ENCODE measurements at places on chromosomes 3 and 15.

DNA sequence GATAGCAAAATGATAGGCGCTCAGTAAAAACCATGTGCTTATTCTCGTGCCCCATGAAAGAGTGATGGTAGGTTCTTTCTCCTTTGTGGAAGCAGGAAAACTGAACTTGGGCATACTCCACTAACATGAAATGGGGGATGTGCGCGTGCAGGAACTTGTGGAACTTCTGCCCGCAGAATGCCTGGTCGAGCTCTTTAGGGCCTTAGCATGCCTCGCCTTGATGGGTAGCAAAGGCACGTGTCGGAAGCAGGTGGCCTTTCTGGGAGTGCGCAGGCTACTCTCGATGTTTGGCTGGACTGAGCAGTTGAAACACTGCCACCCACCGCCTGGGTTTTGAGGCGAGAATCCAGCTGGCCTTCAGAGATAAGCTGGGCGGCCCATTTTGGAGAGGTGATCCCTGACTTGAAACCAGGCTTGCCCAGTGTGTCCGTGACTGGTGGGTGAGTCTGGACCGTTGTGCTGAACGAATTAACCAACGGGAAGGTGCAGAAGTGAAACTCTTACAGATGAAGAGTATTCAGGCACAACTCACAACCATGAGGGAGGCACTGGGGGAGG lies 842 bp downstream of the PCCB start:
- DNase-seq, result peak; percentile 69

- DNase-seq, result peak; percentile 27
Observed at GRCh38 chr15:90552929-90553211, 23.1 kb downstream of the CRTC3 start.

DNA sequence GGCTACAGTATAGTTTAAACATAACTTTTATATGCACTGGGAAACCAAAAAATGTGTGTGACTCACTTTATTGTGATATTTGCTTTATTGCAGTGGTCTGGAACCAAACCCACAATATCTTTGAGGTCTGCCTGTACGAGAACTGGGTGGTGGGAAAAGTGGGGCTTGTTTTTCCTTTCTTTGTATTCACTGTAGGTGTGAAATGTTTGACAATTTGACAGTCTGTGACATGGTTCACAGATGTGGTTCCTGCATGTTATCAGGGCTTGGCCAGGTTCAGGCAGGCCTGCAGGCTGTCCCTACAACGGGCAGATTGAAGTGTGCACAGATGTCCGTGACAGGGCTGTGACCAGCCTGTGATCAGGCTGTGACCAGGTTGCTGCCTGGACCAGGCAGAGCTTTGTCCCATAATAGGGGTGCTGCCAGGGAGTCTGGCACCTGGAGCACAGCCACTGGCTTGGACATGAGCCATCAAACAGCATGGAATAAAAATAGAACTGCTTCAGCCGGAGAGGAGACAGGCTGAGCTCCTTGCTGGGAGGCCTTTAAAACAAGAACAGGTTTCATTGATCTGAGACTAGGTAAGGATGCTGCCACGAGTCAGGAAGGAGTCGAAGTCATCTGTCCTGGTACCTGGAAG lies 61.0 kb downstream of the KLF13 start:
- DNase-seq, result no peak

GRCh38 chr3:182233957-182234356 lies 522.2 kb downstream of the SOX2 start:
- DNase-seq, result no peak

DNA sequence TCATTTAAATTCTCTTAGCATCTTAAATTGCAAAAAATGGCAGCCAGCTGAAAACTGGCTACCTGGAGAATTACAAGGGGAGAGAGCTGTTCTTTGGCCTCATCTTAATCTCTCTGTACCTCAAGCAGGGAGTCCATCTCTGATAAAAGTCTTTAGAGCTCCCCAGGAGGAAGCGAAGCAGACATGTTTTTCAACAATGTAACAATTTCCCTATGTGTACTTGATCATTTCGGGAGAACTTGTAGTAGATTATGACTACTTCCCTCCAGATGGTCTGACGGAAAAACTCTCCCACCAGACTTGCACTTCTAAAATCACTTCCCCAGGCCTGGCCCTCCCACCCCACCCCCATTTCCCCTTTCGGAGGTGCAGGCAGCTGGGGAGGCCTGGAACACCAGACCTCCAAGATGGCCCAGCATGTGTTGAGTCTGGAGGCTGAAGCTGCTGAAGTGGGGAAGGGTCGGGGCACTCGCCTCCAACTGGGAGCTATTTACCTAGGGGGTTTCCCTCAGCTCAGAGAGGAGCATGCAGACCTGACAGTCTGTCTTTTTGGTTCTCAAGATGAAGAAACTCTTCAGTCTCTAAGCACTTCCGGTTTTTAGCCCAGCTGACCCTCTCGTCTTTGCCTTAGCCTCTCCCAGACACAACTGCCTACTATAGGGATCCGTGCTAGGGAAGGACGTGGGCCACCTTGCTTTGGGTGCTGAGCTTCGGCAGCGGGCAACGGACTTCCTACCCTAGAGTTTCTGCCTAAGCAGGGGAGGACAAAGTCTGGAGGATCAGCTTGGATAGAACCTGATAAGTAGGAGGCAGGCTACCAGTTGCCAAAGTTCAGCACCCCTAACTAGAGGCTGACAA lies 164.0 kb upstream of the TBL1XR1 start:
- DNase-seq, result no peak
